H4 (cell line): ENCODE measurements at places on chromosomes 3 and 15.

GRCh38 chr3:59540241-59540640 is 490.4 kb upstream of the CFAP20DC start:
- DNase-seq: peak; percentile 7

DNA sequence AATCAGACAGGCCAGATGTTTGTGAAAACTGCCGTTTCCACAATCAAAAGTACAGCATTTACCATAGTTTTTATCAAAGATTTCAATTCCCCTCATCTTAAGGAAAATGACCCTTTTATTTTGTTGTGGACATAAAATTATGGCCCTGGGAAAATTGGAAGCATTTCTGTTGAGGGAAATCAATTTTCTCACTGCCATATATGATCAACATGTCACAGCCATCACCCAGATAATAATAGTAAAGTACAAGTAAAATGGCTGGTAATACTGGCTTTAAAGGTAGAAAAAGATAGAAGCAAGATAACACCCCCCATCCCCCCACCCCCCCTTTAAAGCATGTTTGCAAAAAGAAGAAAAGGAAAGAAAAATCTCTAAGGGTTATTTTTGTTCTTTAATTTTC is 311.7 kb downstream of the WDR72 start:
- no peak for DNase-seq

- no peak for DNase-seq
These were observed 3.3 kb upstream of the STT3B start for GRCh38 chr3:31529421-31529820.

GRCh38 chr15:37103475-37104423 is 3.4 kb upstream of the MEIS2 start:
- DNase-seq: no peak

DNA sequence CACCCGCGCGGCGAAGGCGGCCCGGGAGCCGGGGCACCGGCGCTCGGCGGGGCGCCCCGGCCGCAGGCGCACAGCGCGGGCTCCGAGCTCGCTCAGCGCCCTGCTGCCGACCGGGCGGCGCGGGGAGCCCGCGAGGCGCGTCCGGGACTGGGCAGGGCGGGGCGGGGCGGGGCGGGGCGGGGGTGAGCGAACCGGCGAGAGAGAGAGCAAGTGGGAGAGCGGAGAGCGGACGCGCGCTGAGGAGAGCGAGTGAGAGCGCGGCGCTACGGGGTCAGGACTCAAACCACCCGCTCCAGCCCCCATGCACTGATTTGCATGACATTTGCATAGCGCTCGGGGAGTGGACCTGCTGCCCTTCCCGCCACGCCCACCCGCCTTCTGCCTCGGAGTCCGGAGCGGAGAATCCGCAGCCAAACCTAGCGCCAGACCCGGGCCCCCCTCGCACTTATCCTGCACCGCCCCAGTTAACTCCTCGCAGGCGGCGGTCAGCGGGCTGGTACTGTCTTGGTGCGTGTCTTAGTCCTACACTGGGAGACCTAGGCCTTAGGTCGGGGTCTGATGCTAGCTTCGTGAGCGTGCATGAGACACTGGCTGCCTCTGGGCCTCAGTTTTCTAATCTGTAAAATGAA is at the start of gene MYLK:
MYLK (minus strand) TSS at position 130 of the 629 bp plus-strand sequence. CDS start 90,491 bp downstream, outside the sequence.
- DNase-seq: peak; percentile 86

DNA sequence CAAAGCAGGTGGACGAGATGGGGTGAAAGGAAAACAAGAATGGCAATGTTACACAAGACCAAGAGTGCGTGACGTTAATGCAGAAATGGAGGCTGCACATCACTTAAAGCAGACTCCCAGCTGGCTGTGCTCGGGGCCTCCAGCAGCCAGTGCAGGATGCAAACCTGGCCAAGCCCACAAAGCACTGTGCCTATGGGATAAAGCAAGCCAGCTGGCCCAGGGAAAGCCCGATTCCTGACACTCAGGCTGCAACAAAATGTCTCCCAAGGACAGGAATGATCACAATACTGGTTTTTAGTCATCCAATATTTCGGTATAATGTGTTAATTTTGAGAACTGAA is 86.2 kb downstream of the SEC22A start:
- DNase-seq: no peak

- peak; percentile 6 for DNase-seq
These were observed 37.4 kb upstream of the GOLGA8B start for GRCh38 chr15:34620814-34621213.

DNA sequence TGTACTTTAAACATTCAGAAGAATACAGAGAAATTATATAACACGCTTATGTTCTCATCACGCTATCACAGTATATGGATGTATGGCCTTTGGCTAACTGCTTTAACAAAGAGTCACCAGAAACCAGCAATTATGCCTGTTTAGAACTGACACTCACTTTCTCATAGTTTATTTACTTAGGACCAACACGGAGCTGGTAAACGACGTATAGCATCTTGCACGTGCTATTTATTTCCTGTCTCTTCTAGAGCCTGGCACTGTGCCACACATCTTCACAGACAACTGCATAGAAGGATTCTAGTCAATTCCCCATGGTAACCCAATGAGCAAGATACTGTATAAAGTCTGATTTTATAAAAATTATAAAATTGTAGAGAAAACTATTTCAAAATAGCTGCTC is 43.6 kb downstream of the TBC1D2B start:
- DNase-seq: no peak

GRCh38 chr3:188092648-188093047 is 61.3 kb upstream of the LPP start:
- no peak for DNase-seq

- DNase-seq: no peak
These were observed 55.2 kb downstream of the HMG20A start for GRCh38 chr15:77475898-77476297.

DNA sequence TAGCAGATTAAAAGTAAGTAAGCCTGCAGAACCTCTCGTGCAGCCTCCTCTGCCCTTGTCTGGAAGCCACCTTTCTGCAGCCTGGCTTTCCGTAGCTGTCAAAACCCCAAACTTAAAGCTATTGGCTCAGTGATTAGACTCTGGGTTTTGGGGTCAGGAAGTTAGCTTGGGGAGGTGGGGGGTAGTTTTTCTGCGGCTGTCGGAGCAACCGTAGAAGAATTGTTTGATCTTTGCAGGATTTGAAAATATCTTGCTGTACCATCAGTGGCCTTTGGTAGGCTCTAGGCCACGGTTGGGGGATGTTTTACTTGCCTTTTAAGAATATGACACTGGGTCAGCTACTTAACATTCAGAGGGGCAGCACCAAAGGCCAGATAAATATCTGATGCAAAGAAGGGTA is 88.4 kb upstream of the RASGRP1 start:
- DNase-seq: no peak

DNA sequence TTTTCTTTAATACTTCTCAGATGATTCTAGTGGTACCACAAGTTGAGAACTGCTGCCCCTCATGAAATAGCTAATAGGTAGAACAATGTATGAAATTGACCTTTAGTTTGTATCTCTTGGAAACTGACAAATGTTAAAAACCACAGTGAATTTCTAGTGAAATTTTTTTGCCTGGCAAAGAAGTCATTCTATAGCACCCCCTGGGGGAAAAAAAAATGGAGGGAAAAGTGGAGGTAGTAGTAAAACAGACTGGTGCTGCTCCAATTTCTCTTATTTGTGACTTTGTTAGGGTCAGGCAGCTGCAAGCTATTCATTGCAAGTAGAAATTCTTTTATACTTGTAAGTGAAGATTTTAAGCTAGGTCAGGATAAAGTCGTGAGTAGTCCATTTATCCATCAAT is 605.0 kb downstream of the NLGN1 start:
- no peak for DNase-seq

GRCh38 chr15:45399381-45400212 is 21.3 kb upstream of the GATM start:
- peak; percentile 56 for DNase-seq

DNA sequence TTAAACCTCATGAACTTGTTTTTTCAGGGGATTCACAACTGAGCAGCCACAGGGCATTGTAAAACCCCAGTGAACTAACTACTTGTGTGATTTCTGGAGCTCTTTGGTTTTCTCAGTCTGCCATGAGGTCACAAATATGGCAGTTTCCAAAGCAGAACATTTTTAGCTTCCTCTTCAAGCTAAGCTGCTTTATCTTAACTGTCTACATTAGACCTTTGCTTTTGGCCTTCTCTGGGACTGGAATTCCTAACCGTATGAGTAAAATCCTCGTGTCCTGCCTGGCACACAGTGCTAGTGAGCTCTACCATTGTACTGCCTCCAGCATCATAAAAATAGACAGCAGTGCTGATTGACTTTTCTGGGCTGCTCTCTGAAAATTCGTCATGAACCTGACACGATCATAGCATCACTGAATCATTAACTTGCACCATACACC is 22.1 kb downstream of the CDIN1 start:
- no peak for DNase-seq

DNA sequence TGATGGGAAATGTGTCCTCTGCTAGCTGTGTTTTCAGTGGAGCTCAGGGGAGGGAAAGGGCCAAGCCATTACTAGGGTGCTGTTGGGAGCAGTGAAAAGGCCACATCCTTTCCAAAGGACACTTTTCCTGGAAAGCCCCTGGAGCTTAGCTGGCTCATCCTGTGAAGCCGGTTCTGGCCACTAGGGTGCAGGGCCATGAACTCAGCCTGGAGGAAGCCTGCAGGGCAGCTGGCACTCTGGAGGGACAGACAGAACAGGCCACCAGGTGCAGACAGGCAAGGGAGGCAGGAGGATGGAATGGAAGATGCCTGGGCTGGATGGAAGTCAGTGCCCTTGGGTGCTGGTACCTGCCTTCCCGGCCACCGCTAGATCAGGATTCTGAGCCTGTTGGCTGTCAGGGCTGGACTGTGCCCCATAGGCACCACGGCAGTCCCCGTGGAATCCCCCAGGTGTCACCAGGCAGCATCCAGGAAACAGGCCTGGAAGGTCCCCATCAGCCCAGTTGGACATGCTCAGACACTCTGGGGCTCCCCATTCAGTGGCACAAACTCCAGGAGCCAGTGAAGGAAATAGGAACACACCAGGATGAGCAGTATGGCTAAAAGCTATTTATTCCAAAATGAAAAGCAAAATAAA is 76.2 kb upstream of the C2CD4B start:
- DNase-seq: no peak

GRCh38 chr3:81871358-81872155 is 110.1 kb upstream of the GBE1 start:
- DNase-seq: no peak

DNA sequence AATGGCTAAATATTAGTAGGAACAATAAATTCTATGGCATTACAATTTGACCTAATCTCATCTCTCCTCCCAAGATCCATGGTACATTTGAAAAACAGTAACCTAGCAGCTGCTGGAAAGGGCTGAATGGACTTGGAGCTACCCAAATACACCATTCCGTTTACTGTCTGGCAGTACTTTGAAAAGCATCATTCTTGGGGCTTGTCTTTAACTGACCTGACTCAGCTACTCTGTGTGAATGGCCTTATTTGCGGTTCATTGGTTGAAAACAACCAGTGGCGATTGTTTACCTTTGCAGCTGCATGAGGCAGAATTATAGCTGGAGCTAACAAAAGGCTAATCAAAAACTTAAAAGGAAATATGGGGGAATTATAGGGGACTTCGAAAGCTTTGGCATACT is 311.2 kb upstream of the MCTP2 start:
- DNase-seq: no peak

DNA sequence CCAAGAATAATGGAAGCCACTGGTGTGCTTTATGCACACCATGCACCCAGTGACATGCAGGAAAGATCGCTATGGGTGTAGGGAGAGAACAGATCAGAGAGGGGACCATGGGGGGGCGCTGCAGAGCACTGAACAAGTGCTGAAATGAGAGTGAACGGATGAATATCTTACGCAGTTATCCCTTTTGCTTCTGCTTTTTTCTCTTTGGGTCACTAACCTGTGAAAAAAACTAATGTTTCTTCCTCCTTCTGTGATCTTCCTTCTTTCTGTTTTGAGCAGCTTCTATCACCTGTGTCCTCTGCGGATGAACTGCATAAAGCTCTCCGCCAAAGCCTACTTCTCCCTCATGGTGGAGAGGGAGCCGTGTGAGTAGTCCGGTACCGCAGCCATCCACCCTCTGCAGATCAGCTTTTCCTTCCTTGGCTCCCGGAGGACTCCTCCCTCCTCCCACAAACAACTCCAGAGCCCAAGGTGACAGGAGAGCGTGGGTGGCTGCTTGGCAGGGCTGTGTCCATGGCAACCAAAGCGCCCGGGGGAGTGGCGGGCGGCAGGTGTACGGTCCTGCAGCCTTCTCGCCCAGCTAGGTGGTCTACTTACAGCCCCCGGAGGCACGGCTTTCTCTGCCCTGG is 106.2 kb downstream of the DGKG start:
- DNase-seq: no peak

GRCh38 chr15:40357723-40358470 is at the start of gene DISP2:
Gene DISP2, plus strand, starts transcription at chr15:40358219. Its CDS starts 103 bp downstream, at chr15:40358322.
- peak; percentile 56 for DNase-seq

DNA sequence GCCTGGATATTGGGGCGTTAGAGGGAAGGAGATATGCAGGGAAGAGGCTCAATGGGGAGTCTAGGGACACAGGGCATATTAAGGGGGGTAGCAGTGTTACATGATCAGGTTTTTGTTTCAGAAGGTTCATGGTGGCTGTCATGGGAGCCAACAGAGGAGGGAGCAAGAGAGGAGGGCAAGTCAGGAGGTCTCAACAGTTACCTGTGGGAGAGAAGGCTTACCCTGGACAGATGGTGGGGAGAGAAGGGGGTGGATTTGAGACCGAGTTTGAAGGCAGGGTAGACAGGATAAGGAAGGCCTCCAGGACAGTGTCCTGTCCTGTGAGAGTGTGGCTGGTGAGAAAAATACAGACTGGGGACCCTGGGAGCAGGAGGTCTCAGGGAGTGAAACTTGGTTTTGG is 3.8 kb upstream of the WNT7A start:
- no peak for DNase-seq

GRCh38 chr15:82304778-82305090 is 42.1 kb downstream of the SAXO2 start:
- no peak for DNase-seq

GRCh38 chr15:91186904-91187656 is 87.0 kb downstream of the SV2B start:
- DNase-seq: no peak

DNA sequence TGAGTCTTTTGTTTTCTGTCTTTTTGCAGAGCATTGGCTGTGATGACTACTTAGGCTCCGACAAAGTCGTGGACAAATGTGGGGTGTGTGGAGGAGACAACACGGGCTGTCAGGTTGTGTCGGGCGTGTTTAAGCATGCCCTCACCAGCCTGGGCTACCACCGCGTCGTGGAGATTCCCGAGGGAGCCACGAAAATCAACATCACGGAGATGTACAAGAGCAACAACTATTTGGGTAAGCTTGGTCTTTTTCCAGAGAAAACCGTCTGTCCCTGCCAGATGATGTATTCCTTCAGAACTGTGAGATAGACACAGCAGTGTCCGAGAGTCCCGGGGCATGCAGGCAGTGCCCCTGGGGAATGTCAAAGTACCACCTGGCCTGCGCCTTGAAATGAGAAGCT is 149.9 kb upstream of the NR2E3 start:
- DNase-seq: no peak

- DNase-seq: peak; percentile 58
These were observed 342.6 kb downstream of the NSUN3 start for GRCh38 chr3:94405258-94406035.

GRCh38 chr3:131812433-131812832 is 222.4 kb downstream of the CPNE4 start:
- DNase-seq: no peak

- no peak for DNase-seq
These were observed 940 bp downstream of the BOC start for GRCh38 chr3:113212150-113212843.
